CD4-positive, alpha-beta T cell (primary cell): ENCODE measurements at places on chromosomes 12 and 14.

DNA sequence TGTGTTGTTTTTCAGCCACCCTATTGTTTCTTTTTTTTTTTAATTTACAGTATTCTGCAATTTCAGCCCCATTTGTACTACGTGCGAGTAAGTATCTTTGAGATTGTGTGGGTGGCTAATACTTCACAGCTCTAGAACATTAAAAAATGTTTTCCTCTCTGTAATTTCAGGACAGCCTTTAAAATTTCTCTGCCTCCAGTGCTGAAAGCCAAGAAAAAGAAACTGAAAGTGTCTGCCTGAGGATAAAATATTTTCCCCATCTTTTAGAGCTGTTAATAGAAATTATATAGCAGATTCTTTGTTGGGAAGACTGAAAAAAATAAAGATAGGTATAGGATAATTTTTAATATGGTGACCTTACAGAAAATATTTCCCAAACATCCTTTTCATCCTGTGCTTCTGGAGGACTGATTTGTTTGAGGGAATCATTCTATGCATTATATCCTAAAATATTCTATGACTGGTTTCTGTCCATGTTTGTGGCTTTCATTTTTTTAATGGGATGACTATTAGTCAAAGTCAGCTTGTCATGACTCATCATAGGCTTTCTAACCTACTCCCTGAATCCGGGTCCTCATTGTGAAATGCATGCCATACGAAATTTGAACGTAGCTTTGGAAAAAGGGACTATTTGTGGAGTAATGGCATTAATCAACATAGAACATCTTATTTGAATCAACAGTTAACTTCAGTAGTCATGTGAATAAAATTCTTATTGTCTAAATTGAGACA lies 10.8 kb upstream of the TCTN2 start:
- no peak for DNase-seq

DNA sequence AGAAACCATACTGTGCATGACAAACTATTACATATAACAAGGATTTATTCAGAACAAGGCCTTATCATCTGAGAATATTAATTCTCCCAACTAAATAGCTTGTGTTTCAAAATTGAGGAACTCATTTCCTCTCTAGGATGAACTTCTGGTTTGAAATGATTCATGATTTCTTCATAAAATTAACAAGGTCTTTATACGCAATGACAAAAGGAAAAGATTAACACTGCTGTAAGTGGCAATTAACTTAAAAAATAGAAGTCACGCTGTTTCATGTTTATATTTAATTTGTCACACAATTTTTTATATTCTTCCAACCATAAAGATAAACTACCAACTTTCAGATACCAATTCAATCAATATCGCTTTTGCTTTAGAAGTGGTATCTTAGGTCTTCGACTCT lies 80.8 kb downstream of the GRIP1 start:
- DNase-seq, result no peak

- DNase-seq, result no peak
Observed at GRCh38 chr14:55045087-55045486, 6.4 kb upstream of the MAPK1IP1L start.

DNA sequence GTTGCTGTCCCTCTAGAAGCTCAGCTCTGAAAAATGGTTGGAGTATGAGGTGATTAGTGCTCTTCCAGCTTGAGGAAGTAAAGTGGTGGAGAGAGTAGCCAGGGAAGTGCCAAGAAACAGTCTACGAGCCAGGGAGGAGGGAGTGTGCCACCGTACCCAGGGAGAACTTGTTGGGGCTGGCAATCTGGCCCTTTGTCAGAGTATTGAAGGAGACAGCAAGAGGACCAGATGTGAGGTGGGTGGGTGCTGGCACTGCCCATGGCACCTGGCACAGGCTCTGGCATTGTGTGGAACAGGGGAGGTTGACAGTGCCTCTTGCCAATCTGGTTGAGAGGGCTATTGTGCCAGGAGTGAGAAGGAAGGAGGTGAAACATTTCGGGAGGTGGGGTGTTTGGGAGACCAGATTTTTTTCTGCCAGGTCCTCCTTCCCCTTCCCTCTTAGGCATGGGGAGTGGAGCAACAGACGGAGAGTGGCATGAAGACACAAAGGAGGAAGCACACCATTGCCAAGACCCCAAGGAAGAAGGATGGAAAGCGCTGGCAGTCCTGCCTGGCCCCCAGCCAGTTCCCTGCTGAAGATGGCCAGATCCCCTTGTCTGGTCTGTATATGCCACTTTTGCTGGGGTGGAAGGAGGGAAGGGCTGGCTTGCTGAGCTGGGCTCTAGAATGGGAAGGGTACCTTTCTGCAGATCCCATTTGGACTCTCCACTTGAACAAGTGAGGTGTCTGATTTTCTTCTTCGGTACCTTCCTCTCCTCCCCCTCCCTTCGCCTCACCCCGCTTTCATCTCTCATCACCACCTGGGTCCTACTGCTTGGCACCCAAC lies 37.5 kb downstream of the ZFHX2 start:
- DNase-seq, result no peak

DNA sequence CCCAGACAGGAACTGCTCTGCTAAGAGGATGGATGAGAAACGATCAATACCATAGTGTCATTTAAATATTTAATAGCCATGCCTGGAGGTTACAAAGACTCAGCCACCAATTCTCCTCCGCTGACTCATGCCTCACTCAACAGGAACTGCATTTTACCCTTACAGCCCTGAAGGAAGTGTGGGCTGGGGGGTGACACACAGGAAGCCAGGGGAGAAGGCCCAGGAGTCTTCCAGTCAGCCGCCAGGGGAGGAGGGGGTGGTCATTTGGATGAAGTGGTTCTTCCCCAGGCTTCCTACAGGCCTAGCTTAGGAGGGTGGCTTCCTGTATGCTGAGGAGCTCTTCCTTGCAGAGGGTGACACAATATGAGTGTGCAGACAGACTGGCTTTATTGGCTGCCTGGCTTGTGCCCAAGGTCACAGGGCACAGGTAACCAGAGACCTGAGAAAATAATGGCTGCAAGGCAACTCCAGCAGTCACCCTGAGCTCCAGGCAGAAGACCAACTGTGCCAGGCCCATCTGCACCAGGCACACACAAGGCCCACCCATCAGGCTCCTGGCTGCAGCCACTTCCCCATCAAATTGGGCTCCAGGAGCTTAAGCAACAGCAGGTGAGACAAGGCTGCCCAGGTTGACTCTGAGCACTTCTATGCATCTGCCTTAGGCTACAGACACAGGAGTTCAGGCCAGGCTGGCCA lies 30.6 kb upstream of the RPLP0 start:
- peak; percentile 58 for DNase-seq

- DNase-seq, result no peak
Observed at GRCh38 chr14:78902010-78902623, 731.9 kb downstream of the NRXN3 start.

DNA sequence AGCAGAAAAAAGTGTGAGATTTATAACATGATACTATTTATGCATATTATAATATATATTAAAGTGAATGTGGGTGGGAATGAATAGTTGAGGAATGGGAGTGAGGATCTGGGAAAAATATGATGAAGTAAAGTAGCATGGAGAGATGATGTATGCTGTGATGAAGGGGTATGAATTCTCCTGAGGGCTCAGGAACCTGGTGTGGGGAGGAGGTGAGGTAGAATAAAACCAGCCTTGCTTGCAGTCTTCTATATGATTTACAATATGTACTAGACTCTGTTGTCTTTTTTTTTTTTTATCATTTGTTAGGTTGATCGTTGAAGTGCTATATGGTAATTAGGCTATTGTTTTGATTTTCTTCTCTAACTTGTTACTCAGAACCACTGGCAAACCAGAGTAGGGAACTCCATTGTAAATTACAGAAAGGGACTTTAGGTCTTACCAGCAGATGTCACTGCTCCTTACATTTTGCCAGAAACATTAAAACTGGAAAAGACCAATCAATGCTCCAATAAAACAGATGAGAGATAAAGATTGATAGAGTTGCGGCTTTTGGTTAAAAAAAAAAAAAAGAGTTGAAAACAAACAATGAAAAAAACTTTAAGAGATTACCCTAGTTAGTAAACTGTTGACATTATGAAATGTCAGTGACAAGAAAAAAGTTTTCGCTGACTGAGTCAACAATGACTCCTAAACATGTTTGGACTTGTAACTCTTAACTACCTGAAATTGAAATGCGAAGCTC lies 39.9 kb downstream of the ATL1 start:
- no peak for DNase-seq

GRCh38 chr12:123109319-123109772 lies 41.5 kb downstream of the PITPNM2 start:
- DNase-seq, result no peak

DNA sequence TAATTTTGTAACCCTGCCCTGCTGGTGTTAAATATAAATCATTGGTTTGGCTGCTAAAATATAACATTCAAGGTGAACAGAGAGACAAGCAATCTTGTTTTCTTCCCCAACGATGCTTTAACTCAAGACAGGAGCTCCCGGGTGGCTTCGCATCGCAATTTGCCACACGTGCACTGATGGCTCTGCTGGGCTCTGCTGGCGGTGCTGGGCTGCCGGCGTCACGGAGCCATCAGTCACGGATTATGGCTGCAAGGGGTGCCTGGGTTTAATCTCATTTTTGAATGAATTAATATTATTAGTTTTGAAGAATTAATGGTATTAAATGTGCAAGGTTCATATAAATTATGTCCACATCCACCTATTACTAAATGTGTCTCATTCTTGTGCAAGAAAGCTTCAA lies 44.9 kb upstream of the TMEM260 start:
- no peak for DNase-seq

- no peak for DNase-seq
Observed at GRCh38 chr12:28795311-28795710, 353.8 kb upstream of the FAR2 start.
